Stimulated activated naive CD8-positive, alpha-beta T cell treated with anti-CD3 and anti-CD28 coated beads, Interleukin-15, Interleukin-2, amounts not matched to agents 100 U/mL and 50 U/mL, for 24 hours (primary cell): ENCODE measurements at places on chromosomes 1 and 21.
A peak's percentile ranks its signal among the peaks of the same experiment; 100 is the strongest.

DNA sequence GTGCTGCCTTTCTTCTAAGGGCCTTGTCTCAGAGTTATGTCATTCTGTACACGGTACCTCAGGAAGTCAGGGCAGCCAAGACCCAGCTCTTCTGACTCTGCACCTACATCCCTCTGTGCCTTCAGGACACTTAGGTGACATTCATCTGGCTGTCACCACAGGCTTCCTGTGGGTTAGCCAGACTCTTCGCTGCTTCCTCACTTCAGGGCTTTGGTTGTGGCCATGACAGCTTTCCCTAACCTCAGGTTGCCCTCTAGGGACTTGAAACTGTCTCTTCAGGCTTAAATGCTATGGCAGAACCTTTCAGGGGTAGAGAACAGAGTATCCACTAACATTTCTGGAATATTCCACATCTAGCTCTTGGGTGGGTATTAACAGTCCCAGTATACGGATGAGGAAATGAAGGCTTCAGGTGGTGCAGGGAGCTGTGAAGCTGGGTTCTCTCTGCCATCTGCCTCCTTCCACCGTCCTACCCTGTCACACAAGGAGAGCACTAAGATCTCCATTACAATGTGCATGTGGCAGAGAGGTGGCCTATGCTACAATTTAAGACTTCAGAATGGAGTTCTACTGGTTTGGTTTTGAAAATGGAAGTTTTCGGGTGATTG lies 9.9 kb downstream of the TSSK3 start:
- peak; percentile 31 for DNase-seq

- no peak for DNase-seq
These were observed 25.4 kb downstream of the RIPK4 start for GRCh38 chr21:41741253-41742072.

GRCh38 chr1:93196591-93196990 lies 16.1 kb downstream of the CCDC18 start:
- no peak for DNase-seq

- no peak for DNase-seq
These were observed 659.9 kb downstream of the KCNT2 start for GRCh38 chr1:195948123-195948895.

GRCh38 chr1:21269461-21270085 lies 20.7 kb downstream of the ECE1 start:
- DNase-seq = no peak

GRCh38 chr1:192147696-192148095 lies 10.6 kb upstream of the RGS18 start:
- DNase-seq = no peak

DNA sequence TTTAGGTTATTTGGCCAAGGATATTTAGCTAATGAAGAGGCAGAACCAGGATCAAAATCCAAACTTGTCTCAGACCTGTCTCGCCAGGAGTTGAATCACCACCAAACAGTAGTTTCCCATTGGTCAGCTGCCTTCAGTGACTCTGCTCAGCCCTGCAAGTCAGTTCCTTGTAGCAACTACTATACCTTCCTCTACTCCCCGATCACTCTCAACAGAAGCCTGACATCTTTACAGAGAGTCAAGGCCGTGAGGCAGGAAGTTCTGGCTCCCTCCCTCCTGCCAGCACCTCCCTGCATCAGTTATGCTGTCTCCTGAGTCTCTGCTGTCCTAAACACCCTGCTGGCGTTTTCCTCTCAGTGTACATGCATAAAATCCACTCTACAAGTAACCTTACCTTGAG lies 13.2 kb downstream of the PSMD4 start:
- no peak for DNase-seq

DNA sequence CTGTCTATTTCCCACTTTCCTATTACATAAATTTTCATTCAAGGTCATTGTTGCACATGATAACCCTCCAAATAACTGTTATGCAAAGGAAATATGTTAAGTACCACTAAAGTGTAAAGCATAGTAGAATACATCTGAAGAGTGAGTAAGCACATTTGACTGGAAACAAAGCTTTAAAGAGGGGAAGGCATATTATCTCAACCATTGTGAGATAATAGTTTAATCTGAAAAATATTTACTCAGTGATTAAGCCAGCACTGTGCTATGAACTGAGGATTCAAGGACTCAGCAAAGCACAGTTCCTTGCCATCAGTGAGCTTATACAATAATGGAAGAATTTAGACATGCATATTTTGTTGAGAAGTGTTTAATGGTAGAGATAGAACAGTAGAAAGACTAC lies 127.4 kb downstream of the HMCN1 start:
- DNase-seq = no peak

- DNase-seq = no peak
These were observed 377.5 kb downstream of the HLX start for GRCh38 chr1:221256773-221257172.

DNA sequence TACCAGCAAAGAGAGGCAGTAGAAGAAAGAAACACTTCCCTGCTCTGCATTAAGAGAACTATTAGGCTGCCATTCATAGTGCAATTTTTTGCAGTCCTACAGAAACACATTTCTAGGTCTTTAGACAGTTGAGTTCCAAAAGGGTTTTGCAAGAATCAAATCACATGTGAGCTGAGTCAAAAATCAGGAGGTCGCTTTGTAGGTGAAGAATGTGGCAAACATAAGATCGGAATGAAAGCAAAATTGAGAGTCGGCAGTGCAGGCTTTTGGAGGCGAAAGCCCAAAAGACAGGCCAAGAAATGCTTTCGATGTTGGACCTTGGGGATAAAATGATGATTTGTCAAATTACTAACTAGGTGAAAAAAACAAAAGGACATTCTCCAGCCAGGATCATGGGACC lies 213.5 kb upstream of the NRIP1 start:
- no peak for DNase-seq

- no peak for DNase-seq
These were observed 84.5 kb upstream of the ESRRG start for GRCh38 chr1:216807696-216808095.

DNA sequence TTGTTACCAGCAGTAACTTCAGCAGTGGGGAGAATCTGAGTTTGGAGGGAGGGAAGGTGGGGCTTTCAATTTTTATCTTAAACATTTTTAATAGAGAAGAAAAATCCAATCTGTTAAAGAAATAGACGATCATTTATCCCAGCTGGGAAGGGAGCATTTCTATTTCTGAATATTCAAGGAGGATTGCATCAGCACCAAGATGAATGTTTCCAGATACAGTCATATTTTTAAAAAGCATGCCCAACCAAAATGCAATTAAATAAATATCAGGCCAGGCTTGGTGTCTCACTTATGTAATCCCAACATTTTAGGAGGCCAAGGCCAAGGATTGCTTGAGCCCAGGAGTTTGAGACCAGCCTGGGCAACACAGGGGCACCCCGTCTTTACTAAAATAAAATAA lies 1.7 kb upstream of the ATP1A4 start:
- no peak for DNase-seq

- no peak for DNase-seq
These were observed 417.7 kb downstream of the SIPA1L2 start for GRCh38 chr1:232212253-232212652.
